ENCODE measurements at places on chromosomes 4 and X.

- DNase-seq: no peak
These were observed 2.9 kb upstream of the FAT1 start for GRCh38 chr4:186726426-186727168.

DNA sequence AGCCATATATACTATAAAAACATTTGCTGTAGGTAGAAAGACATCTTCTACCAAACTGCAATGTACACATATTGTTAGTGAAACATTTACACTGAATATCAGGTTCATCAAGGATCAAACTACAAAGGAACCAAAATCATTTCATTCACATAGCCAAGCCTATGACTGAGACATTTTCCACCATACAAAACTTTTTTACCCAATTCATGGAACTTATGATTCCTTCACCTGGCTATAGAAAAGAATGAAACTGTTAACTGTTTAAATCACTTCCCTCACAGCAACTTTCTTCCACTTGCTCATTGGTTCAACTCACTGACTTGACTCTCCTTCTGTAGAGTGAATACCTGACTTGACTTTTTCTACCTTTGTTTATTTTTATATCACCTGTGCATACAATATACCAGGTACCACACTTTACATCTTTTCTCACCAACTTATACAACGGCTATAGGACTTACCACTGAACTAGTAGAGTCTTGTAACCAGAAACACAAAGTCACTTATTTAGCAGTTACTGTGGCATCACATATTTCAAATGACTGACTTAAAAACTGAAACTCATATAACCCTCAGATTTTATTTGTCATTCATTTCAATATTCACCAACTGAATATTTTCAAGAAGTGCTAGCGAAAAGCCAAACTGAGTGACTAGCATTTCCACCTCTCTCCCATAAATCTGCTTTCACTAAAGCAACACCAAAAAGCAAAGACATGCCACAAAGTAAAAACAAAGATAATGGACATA lies 30.9 kb downstream of the CAMK2D start:
- no peak for DNase-seq

GRCh38 chr4:87521757-87522374 lies 7.3 kb downstream of the SPARCL1 start:
- DNase-seq: no peak

GRCh38 chr4:87165892-87166291 lies 54.5 kb downstream of the KLHL8 start:
- no peak for DNase-seq

- DNase-seq: no peak
These were observed 7.6 kb upstream of the DUSP9 start for GRCh38 chrX:153639177-153640044.

- no peak for DNase-seq
These were observed 87.2 kb upstream of the MCF2 start for GRCh38 chrX:139795196-139795595.

GRCh38 chr4:175470131-175470530 lies 341.9 kb downstream of the GPM6A start:
- no peak for DNase-seq

DNA sequence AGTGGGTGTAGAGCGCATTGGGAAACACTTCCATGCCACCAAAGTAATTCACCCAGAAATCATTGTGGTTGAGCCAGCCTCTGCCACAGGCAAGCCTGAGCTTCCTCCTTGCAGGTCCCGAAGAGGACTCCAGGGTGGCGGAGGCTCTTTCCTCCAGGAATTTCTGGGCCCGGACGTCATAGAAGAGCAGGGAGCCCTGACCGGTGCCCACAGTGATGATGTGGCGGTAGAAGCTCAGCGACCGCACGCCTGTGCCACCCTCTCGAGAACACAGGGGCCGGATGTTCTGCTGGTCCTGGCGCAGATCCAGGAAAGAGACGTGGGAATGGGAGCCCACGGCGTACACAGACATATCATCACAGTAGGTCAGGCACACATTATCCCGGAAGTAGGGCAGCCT lies 1.3 kb downstream of the DCAF12L1 start:
- DNase-seq: no peak

DNA sequence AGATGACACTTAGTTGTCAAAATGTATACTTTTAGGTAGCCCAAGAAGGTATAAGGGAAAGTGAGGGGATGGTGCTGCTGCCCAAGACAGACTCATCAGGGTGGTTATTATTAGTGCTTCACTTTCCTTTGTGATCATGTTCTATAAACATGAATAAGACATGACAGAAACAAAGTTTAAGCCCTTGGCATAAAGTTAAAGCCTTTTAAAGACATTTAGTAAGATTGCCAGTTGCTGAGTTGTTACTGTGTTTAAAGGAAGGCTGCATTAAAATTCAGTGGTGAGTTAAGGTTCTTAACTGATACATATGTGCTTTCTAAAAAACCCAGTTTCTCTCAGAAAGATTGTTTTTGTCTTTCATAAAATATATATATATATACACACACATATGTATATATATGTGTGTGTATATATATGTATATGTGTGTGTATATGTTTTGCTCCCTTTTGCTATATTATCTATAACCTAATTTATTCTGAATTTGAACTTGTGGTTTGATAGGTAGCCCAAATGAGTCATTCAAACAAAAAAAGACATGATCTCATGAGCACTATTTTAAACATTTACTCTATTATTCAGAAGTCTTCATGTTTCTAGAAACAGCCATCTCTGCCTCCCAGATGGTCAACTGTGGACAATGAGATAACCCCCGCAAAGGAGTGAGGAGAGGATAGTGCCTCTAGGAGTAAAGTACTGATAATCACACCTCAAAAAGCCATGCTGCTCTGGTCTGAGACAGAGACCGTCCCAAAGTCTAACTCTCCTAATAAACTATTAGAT lies 98.1 kb upstream of the OTUD4 start:
- DNase-seq: no peak

DNA sequence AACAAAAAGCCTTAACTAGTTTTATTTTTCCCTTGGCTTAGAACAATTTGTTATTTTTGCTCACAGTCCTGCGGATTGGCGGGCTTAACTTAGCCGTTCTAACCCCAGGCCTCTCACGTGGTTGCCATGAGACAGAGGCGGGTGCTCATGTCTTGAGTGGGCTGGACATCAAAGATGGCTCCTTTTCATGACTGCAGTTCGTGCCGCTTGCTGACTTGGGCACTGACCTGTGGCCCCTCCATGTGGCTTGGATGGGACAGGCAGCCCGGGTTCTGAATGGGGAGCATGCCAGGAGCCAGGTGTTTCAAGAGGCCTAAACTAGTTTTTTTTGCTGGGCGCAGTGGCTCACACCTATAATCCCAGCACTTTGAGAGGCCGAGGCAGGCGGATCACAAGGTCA lies 40.7 kb downstream of the CDS1 start:
- DNase-seq: no peak

- no peak for DNase-seq
These were observed 100.2 kb upstream of the TMEM164 start for GRCh38 chrX:109902665-109903064.

- peak; percentile 41 for DNase-seq
These were observed 10.4 kb downstream of the SLC9B1 start for GRCh38 chr4:103008875-103009729.

DNA sequence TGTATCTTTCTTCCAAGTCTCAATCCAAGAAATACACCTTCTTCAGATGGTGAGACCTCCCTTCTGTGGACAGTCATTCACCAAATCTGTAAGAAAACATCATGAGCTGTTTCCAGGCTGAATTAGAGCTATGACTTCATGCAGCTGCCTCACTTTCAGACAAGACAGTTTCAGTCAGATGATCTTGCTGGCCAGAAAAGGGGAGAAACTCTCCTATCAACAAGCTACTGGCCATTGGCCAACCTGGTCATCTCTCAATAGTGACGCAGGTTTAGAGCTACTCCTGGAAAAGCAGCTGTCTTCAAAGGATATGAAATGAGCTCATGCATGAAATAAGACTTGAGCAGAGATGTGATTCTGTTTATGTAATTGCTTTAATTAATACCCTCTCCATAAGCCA lies 69.6 kb upstream of the NDP start:
- no peak for DNase-seq

DNA sequence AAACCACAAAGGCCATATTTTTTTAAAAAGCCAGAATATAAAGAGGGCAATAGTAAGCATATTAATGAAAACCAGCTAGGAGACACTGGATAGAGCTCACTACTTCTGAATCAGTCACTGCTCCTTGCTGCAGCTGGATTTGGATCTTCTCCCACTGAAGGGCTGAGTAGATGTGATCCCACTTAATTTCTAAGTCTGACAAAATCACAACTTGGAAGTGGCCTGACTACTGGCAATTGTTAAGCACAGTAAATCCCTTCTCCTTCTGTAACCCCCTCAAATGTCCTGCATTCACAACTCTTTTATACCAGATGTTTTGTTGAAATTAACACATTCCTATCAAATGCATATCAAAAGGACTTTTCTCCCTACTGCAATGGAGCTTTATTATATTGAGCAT lies 72.9 kb downstream of the AMMECR1 start:
- no peak for DNase-seq

DNA sequence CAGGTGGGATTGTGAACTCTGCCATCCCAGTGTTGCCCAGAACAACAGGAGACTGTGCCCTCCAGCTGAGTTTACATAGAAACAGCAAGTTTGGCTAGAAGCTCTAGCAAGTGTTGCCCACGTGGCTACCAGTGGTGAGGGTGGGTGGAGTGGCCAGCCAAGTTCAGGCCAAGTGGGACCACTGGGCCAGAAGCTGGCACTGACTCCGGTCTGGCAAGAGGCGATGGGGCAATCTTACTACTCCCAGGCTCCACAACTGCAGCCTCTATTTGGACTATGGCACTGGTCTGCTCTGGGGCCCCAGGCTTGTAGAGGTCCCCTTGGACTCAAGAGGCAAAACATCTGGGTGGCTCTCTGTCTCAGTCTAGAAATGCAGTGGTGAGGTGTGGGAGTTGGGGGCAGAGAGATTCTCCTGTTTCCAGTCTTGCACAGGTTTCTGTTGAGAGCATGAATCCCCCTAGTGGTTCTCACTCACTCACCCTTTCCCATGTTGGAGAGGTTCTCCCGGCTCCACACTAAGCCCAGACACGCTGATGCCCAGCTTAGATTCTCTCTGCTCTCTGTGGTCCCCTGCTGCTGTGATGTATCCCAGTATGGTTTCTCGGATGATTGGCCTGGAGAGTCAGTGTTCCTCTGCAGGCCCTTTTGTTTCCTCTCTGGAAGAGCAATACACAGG lies 615.3 kb downstream of the PDHA2 start:
- no peak for DNase-seq

DNA sequence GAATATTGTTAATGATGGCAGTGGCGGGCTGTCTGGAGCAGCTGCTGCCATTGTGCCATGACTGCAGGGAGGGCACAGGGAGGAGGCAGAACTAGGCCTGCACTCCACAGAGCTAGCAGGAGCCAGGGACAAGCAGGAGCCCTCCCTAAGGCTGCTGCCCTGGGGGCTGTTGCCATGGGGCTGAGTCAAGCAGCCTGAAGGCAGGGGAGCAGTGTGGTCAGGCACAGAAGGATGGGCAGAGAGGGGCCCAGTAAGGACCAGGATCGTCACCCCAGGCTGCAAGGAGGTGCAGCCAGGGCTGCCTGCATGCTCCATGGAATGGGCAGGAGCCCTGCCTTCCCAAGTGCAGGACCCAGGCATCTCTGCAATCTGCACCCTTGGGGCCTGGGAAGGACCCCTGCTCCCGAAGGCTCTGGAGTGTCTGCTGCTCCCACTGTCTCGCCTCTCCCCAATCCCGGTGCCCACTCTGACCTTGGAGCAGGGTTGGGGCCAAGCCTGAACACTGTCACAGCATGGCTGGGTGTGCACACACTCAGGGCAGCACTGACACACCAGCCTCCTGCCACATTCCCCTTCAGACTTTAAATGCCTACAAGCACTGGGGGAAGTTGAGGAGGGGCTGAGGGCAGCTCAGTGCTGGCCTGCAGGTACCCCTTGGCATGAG lies 98.3 kb upstream of the GALNTL6 start:
- DNase-seq: no peak

GRCh38 chr4:76569225-76569624 lies 134.2 kb downstream of the SHROOM3 start:
- DNase-seq: no peak

- DNase-seq: no peak
These were observed 29.0 kb upstream of the C4orf50 start for GRCh38 chr4:6047130-6047673.

GRCh38 chrX:46325312-46325877 lies 219.8 kb downstream of the ZNF674 start:
- no peak for DNase-seq

DNA sequence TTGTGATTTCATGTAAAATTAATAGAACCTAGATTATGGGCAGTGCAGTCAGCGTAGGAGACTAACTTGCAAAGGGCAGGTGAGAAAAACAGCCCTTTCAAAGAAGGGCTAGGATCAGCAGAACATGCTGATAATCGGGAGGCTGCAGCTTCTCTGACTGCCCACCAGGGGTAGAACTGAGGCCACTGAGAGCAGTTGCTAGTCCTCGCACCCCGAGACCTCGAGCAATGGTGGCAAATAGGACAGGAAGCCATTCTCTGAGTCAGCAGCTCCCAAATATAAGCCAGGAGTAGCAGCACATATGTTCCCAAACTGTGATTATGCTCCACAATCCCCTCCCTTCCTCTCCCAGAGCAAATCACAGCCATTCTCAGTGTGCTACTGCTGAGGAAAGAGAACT lies 186.5 kb downstream of the MSL3 start:
- no peak for DNase-seq

GRCh38 chrX:12947545-12948235 lies 27.2 kb upstream of the TMSB4X start:
- no peak for DNase-seq

GRCh38 chr4:113968473-113968872 lies 11.0 kb downstream of the ARSJ start:
- no peak for DNase-seq

- no peak for DNase-seq
These were observed 9.7 kb upstream of the TMEM165 start for GRCh38 chr4:55386073-55386472.

- no peak for DNase-seq
These were observed 1049.2 kb upstream of the INTU start for GRCh38 chr4:126583509-126583908.
